ENCODE measurements at places on chromosomes 6 and 20. TPM values are rescaled to one million over a fixed set of nuclear protein-coding genes. Genes with fewer than 3 reads are reported as not detected.

Gene ALDH8A1
- total RNA-seq = 0.84 TPM

Gene TBP
- total RNA-seq = 29.5 TPM

Gene CALHM5
- not detected for total RNA-seq

Gene CST2
- not detected for total RNA-seq

Gene NKX2-4
- not detected for total RNA-seq

Gene PNPLA1
- total RNA-seq = not detected

Gene DNAH8
- 0.04 TPM for total RNA-seq

Gene FOXA2
- not detected for total RNA-seq

Gene PHACTR3
- total RNA-seq = not detected

Gene TNFRSF6B
- not detected for total RNA-seq

Gene DDX27
- 64.8 TPM for total RNA-seq

Gene KIAA1755
- not detected for total RNA-seq

Gene PRKN
- not detected for total RNA-seq

Gene CLIC5
- total RNA-seq = 6.6 TPM

Gene PRICKLE4
- total RNA-seq = not detected

Gene CST4
- total RNA-seq = not detected

Gene BMP2
- total RNA-seq = not detected

Gene WFDC5
- not detected for total RNA-seq

Gene RSPO3
- total RNA-seq = not detected

Gene MCCD1
- total RNA-seq = not detected
